Stimulated activated CD8-positive, alpha-beta memory T cell treated with anti-CD3 and anti-CD28 coated beads, Interleukin-4, amount 100 ng/mL, for 24 hours (primary cell): ENCODE measurements at places on chromosomes 11 and 22.

- no peak for DNase-seq
Measured at GRCh38 chr11:43222215-43222614, 89.6 kb upstream of the API5 start.

GRCh38 chr11:59770319-59770718, 15.1 kb downstream of the STX3 start:
- DNase-seq = no peak

DNA sequence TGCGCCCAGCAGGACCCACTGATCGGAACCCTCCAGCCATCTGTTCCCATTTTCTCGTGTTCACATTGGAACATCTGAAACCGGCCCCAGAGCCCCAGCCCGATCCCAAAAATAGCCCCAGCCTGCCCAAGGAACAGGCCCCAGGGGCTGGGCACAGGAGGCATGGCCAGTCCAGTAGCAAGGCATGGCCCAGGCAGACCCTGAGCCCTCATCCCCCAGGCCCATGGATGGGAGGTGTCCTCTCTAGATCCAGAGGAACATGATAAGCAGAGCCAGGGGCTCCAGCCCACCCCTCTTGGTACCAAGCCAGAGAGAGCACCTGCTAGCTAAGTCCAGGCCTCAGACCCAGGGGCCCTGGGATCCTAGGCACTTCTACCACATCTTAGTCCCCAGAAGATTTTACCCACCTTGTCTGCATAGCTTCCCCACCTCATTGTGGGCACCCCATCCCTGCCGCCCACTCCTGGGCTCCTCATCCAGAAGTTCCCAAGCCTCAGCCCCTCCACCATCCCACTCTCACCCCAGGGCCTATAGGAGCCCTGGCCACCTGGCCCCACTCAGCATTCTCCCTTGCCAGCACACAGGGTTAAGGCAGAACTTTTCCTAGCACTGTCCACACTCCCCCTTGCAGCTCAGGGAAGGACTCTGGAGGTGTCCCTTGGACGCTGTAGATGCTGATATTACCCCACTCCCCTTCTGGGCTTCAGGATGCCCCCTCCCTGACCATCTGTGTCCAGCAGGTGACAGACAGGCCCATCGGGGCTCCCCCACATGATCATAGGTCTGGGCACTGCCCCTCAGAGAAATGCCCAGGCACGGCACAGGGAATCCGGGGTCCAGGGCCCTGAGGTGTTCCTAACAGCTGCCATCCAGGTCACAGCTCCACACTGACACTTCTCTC, 9.5 kb downstream of the BCL9L start:
- no peak for DNase-seq

DNA sequence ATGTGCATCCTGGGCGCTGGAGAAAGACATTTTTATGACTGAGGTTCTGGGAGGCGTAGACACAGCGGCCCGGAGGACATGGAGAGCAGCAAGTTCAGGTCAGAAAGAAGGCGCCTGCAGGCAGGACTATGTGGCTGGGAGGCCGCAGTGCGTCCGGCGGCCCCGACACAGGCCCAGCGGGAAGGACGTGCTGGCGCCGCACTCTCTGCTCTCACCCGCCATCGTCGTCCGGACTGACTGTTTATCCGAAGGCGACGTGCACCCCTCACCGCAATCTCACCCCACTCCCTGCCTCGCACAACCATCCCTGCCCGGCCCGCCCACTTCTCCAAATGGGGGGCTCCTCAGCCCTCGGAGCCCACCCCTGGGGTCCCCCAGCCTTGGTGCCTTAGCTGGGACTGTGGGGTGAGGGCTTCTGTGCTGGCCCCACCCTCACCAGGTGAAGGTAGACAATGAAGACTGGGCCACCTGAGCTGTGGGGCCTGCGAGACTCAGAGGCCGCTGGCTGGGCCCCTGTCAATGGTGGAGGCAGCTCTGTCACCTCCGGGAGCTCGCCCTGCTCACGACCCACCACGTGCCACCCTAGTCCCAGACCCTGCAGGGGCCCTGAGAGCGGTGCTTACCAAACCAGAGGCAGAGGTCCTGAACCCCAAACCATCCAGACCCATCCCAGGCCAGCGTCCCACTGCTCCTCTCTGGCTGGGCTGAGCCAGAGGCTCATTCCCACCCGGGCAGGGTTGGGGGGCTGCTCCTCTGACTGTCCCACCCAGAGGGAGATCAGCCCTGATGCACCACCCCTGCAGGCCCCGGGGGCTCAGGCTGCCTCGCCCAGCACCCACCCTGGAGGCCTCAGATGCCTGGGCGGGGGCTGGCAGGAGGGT, 16.2 kb upstream of the MUC5B start:
- DNase-seq = no peak

- DNase-seq = no peak
Measured at GRCh38 chr11:71994786-71995185, 3.9 kb upstream of the IL18BP start.

DNA sequence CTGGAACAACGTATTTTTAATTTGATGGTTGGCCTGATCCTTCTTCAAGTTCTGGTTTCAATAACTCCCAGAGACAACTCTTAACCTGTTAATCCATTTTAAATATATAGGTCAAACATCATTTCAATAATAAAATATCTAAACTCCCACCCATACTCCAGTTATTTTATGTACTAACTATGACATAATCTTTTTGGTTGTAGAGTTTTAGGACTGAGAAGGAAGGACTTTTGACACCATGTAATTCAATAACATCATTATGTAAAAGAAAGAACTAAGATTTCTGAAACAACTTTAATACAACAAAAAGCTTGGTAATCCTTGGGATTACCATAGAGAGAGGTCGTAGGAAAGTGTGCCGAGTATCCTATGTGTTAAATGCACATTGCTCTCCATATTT, 31.5 kb downstream of the VSIG10L2 start:
- DNase-seq = no peak

DNA sequence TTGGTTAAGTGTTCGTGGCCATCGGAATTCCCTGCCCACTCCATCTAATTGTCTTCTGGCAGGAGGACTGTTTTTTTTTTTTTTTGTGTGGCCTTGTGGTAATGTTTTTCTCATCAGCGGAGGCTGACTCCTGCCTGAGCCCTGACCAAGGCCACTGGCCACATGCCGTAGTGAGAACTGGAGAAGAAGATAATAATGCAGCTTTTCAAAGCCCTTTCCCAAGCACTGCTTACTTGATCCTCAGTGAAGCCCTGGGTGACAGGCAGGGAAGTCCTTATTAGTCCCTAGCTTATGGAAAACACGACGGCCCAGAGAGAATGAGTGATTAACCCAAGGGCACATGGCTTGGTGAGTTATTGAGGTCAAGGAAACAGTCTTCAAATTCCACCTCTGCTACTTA, 71.2 kb downstream of the ADM start:
- DNase-seq = no peak

- DNase-seq = no peak
Measured at GRCh38 chr11:69211540-69211919, 55.8 kb downstream of the SMIM38 start.

GRCh38 chr22:42645341-42645937, 3.8 kb downstream of the CYB5R3 start:
- DNase-seq = no peak

- no peak for DNase-seq
Measured at GRCh38 chr11:70193411-70194292, 9.4 kb upstream of the FADD start.

DNA sequence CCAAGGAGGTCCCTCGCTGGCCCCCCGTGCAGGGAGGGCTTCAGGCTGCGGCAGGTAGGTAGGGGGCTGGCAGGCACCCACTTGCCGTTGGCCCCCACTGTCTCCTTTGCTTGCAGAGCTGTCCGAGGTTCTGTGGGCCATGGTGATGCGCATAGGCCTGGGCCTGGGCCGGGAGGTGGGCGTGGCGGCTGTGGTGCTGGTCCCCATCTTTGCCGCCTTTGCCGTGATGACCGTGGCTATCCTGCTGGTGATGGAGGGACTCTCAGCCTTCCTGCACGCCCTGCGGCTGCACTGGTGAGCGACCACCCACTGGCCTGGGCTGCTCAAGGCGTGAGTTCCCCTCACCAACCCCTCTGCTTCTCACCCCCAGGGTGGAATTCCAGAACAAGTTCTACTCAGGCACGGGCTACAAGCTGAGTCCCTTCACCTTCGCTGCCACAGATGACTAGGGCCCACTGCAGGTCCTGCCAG, 11.6 kb downstream of the TCIRG1 start:
- DNase-seq = no peak

GRCh38 chr11:120326228-120326627, 1.1 kb downstream of the TLCD5 start:
- DNase-seq = no peak

DNA sequence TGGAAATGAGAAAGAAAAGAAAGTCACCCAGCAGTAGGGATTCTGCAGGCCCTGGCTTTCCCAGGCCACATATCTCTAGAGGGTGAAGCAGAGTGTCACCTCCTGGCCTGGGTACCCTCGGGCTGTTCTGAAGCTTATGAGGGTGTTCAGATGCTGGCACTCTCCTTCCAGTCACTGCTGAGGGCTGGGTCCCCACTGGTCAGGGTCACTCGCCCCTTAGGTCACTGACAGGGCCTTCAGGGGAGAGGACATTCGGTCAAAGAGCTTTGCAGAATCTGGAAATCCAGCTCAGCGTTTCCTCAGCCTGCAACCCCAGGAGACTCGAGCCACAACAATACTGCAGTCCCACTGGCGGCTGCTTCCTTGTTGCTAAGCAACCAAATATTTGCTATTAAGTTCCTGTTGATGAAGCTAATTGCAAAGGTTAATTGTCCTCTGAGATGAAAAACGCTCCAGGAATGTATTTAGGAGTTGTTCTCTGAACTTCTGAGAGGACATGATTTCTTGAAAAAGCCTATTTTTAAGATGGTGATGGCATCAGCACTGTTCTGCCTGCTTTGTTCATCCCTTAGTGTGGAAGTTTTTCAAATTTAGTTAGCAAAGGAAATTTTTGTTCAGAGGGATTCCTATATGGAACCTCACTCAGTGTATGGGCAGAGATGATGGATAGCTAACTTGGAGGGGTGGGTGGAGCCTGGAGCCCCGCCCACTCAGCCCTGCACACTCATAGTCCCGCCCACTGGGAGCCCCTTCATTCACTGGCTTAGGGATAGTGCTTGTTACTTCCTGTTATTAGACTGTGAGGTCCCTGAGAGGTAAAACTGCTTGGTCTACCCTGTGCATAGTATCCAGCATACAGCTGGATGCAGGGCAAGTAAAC, 109.2 kb downstream of the CSNK2A3 start:
- peak; percentile 7 for DNase-seq

- DNase-seq = no peak
Measured at GRCh38 chr11:15641271-15642045, 526.7 kb downstream of the INSC start.
